Stimulated activated CD4-positive, alpha-beta T cell treated with anti-CD3 and anti-CD28 coated beads, Interleukin-1b, Interleukin-23, amount 100 ng/mL, for 1 hour (primary cell): ENCODE measurements at places on chromosomes 1 and 21.

DNA sequence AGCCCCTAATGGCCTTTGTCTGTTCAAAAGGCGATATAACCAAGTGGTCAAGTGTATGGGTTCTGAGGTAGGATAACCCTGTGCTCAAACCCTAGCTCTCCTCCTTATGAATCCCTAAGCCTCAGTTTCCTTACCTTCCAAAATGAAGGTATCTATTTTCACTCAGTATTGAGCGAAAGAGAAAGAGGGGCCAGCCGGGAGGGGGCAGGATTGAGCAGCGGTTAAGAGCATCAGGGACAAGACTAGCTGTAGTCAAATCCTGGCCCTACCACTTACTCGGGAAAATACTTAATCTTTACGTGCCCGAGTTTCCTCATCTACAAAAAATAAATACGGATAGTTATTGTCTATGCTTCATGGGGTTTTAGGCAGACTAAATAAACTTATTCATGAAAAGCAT lies 25.7 kb downstream of the LY9 start:
- DNase-seq, result no peak

GRCh38 chr1:28893403-28894102 lies 20.8 kb upstream of the EPB41 start:
- DNase-seq, result no peak

DNA sequence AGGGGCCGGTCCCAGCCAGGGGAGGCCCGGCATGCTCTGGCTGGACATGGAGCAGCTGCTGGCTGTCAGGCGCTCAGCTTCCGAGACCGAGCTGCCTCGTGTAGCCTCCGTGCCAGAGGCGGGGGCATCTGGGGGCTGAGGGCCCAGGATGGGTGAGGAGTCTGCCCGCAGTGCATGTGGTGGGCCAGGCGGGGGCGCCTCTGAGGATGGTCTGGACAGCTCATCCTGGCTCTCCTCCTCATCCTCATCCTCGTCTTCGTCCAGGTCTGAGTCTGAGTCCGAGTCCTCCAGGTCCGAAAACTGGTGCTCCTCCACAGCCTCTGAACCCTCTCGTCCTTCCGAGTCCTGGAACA lies 28.9 kb upstream of the EDN2 start:
- DNase-seq, result no peak

DNA sequence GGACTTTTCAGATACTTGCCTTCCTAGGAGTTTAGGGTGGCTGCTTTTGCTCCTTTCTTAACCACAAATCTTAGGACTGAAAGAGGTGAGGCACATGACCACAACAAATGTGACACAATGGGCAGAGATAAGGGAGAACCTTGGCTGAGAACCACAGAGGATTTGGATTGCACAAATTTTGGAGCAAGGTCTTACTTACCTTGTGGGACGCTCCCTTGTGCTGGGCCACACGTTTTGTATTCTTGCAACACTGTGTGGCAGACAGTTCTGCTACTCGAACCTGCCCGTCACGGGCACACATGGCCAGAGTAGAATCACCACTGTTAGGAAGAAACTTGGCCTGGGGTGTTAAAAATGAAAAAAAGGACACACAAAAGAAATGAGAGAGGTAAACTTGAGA lies 23.9 kb downstream of the DCAF8 start:
- no peak for DNase-seq

GRCh38 chr1:8651236-8651890 lies 166.1 kb downstream of the RERE start:
- DNase-seq, result no peak

DNA sequence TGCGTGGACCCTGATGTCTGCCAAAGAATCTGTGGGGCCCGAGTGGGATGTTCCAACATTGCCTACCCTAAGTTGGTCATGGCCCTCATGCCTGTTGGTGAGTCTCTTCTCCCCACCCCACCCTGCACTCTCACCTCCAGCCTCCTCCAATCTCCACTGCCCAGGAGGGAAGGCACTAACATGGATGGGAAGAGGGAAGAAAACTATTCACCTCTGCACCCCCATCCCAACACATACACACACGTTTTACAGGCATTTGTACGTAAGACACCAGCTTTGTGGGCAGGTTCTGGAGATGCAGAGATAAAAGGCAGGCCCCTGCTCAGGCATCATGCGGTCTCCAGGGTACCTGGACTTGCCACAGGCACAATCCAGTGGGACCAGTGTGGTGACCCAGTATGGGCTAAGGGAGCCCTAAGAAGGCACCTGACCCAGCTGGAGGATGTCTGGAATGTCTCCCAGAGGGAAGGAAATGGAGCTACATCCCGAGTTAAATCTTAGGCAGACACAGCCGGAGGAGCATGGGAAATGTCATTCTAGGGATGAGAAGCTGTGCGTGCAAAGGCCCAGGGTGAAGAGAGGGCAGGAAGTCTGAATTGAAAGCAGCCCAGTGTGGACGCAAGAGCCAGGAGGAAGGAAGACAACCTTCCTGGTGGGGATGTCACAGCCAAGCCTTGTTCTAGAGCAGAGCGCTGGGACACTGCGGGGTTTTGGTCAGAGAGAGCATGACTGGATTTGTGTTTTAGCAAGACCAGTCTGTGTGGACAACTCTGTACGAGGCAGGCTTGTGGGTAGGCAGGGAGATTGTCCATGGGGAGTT lies 11.4 kb downstream of the SLC5A9 start:
- no peak for DNase-seq

DNA sequence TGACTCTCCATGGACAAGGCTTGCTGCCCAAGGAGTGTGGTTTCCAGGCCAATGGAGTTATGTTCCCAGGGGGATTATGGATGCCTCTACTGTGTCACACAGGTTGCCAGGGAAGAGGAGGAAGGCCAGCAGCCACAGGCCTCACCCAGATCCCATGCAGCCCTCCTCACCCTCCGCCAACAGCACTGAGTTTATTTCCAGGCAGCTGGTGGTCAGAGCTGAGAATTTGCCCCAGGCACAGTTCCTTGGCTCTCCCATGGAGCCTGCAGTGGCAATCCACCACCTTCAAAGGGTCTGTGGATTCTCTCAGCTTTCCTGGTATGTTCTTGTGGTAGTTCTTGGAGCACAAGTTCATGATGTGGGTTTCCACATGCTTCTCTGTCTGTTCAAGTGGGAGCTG lies 79.2 kb downstream of the NTNG1 start:
- DNase-seq, result no peak

- no peak for DNase-seq
These were observed 500 bp upstream of the PEA15 start for GRCh38 chr1:160204526-160205241.

- no peak for DNase-seq
These were observed 48.9 kb upstream of the ZNF326 start for GRCh38 chr1:89945852-89946476.

DNA sequence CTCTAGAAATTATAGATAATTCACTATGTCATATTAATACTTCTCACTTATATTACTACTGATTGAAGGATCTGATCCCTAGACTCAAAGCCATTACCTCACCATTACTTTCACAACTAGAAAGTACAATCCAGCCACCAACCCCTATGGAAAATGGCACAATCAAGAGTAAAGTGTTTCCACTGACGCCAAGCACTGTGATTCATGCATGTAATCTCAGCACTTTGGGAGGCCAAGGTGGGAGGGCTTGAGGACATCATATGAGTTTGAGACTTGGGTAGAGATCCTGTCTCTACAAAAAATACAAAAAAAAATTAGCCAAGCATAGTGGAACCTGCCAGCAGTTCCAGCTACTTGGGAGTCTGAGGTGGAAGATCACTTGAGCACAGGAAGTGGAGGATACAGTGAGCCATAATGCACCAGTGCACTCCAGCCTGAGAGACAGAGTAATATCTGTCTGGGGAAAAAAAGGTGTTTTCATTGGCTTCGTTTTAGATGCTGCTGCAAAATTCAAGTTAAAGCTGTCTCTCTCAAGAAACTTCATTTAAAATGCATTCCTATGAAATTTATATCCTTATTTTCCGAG lies 126.5 kb downstream of the AKT3 start:
- DNase-seq, result no peak

- DNase-seq, result no peak
These were observed 408.0 kb downstream of the MATN1 start for GRCh38 chr1:30315185-30315960.

GRCh38 chr1:187787736-187788135 lies 959.0 kb downstream of the PLA2G4A start:
- no peak for DNase-seq

DNA sequence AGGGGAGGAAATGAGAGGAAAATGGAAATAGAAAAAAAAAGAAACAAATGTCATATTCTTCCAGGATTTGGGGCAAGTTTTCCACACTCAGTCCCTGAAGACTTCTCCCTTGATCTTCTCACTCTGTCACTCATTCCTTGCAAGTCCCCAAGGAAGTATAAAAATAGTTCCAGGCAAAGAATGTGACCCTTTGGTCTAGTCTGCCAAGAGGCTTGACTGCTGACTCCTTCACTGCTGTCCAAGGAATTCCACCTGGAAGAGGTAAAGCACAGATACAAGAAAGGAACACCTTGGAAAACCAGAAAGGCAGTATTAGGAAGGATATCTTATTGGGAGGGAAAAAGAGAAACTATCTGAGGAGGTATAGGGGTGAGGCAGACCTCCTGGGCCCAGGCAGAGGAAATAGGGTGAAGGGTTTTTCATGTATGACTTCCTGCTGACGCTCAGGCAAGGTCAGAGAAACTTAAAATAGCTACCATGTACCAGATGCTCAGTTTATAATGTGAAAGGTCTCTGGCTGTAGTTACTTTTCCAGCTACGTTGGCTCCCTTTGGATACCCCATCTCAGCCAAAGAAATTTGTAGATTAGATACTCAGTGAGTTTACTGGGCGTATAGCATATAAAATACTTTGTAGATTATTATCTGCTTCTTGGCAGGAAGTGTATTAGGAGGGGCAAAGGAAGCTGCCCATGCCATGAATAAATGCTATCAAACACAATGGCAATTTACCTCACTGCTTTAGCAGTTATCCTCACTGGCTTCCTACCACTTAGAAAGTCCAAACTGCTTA lies 2.0 kb upstream of the GJA5 start:
- DNase-seq, result no peak

DNA sequence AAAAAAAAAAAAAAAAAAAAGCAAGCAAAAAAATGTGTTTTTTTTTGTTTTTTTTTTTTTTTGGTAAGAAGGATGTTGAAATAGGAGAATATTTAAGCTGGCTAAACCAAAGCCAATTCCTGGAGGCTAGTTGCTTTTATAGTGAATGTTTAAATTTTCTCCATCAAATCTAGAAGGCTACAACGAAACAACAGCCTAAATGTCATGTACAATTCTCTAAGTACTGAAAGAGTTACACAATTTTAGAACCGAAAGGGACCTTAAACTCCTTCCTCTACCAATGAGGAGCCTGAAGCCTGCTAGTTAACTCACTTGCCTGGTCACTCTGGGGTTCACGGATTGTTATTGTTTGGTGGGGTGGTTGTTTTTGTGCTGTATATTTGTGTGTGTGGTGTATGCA lies 3.5 kb downstream of the WLS start:
- DNase-seq, result no peak

- DNase-seq, result no peak
These were observed 1793.2 kb downstream of the NCAM2 start for GRCh38 chr21:22791376-22791775.

DNA sequence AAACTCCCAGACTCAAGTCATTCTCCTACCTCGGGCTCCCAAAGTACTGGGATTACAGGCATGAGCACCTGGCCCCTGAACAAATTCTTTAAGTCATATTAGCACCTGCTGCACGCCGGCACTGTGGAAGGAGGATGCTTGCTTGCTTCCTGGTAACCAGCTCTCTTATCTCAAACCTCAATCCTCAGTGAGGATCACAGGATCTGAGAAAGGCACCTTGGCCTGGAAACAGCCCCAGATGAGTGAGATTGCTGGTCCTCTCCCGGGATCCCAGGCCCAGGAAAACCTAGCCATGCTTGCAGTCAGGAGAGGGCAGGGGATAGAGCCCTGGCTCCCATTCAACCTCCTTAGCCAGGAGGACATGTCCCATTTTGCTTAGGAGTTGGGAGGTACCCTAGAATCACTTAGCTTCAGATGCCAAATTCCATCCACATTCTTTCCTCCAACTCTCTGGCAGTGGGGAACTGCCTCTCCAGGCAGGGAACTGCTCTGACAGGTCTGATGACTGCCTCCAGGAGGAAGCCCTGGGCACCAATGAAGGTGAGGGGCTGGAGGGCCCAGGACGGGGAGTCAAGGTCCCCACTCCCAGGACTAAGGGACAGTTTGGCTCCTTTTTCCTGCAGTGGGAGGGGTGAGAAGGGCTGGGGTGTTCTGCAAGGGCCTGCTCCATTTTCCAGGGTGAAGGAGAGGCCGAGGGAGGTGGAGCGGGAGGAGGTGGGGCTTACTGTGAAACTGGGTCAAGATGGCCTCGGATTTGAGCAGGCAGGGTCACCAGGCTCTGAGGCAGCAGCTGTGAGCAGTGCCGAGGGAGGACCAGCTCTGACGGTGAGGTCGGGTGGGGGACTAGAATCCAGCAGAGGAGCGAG lies 9.5 kb downstream of the GPR37L1 start:
- DNase-seq, result no peak

DNA sequence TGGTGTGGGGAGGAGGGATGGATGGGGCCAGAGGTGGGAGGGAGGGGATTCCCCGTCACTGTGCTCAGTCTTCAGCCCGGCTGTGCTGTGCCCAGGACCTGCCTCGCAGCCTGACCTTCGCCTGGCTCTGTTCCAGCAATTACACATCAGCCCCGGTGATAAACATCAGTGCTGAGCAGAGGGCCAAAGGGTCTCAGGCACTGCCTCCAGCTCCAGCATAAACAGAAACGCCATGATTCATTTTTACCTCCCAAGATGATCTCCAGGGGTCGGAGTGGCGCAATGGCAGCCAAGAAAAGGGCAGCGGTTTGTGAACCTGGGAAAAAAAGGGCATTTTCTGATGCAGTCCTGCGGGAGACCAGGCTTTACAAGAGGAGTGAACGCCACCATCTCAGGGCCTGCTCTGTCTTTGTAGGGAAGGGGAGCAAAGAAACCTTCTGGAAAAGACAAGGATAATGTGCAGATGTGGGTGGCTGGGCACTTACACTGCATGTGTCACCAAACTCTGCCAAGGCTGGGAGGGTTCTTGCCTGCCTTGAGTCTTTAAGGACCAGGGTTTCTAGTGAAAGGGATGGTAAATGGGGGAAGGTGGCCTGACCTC lies 28.1 kb downstream of the SHISA4 start:
- no peak for DNase-seq

- peak; percentile 60 for DNase-seq
These were observed 19.2 kb upstream of the PTTG1IP start for GRCh38 chr21:44892536-44893277.
